CD4-positive, alpha-beta T cell (primary cell): ENCODE measurements at places on chromosomes 2 and 18.

- no peak for DNase-seq
These were observed 163.7 kb downstream of the SOCS6 start for GRCh38 chr18:70452501-70452900.

DNA sequence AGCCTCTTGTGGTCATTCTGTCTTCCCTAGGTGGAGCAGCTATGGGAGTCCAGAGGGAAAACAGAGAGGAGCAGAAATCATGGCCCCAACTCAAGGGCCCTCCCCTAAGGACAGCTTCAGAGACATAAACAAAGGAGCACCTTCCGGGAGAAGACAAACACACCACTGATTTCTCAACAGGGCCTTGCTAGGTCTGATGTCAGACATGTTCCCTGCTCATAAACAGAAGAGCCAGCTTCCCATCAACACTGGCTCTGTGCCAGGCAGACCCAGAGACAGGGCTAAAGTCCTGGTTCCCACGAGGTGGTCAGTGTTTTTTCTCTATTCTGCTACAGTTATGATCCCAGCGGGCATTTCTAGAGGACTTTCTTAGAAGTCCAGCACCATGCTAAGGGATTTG is 19.3 kb downstream of the CXCR2 start:
- no peak for DNase-seq

GRCh38 chr18:54261894-54262293 is 7.4 kb upstream of the POLI start:
- no peak for DNase-seq

DNA sequence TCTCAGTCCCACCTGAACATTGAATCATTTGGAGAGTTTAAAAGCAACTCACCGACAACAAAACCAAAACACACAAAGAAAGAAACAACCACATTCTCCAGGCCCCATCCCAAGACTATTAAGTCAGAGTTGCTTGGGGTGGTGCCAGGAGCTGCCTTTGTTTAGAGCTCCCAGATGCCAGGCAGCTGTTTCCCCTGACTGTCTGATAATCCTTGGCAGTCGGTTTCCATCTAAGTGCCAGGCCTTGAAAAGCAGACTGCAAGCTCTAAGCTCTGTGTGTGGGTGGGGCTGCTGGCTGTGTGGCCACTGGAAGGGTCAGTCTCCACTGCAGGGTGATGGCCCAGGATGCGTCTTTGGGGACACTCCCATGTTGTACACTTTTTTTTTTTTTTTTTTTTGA is 255.3 kb upstream of the AGAP1 start:
- no peak for DNase-seq

DNA sequence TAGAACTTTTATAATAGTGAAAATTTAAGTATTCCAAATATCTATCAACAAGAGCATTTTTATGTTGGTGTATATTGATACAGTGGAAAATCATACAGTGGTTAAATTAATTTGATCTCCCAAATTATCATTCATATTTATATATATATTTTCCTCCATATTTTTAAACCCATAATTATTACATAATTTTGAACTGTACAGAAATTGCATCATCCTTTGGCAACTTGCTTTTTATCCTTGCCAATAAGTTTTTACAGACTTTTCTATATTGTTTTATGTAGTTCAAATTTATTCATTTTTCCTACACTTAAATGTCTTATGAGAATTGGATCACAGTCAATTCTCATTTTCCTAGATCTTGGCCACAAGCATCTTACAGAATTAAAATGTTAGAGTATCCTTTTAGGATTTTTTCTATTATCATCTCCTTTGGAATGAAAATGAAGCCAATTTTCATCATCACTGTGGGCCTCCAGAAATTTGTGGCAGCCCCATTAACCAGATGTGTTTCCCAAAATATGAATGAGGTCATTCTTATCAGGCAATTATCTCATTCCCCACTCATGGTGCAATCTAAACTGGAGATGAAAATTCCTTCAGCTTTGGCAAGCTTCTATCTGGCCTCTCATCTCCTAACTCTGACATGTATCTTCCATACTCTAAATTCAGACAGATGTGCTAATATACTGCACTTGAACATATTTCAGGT is 94.2 kb upstream of the DLGAP1 start:
- DNase-seq, result no peak

- no peak for DNase-seq
These were observed 32.0 kb downstream of the PKDCC start for GRCh38 chr2:42079737-42080287.

DNA sequence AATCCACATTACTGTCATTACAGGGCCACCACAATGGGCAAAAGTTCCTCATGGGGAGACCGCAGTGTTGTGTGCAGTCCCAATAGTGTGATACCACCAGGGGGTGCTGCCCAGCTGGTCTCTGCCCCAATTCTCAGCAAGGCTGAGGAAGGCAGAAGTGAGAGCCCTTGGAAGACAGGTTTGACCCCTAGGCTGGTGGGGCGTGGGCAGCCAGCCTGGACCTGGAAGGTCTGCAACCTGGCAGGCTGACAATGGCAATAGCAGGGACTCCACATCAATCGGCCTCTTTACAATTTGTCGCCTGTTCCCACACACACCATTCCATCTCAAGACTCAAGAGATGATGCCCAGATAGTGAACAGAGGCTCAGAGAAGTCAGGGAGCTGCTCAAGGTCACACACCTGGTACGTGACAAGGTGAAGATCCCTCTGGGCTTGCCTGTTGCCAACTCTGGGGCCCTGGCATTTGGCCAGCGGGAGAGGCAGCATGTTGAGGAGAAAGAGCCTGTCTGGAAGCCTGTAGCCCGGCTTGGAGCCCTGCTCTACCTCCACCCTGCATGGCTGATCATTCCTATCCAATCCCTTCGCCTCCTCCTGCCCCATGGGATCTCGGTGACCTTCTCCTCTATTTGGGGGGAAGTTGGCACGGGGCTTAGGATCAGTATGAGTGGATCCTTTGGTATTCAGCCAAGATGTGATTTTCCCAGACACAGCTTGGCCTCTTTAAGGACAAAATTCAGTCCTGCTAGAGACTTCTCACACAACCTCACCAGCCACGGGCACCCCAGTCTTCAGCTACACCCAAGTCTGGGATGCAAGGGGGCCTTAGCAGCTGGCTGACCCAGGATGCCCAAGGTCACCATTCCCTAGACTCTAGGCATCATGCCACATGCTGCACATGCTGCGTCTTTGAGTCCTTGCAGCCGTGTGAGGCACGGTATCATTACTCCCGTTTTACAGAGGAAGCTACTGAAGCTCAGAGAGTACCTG is 2.9 kb upstream of the ATOH8 start:
- DNase-seq, result peak; percentile 39

DNA sequence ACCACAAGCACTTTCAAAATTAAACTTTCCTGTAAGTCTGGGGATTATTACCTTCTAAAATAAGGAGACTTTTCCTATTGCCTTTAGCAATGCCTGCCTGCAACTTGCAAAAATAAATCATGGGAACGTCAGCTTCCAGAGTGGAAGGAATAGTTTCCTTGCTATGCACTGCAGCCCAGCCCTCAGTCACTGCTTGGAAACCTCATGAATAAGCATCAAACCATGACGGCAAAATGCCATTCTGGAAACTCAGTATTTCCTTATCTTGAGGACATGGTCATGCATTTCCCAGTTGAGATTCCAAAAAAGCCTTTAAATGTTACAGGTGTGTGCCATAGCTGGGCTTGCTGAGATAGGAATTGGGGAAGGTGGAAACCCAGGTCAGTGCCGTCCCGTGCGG is 84.2 kb upstream of the OTOS start:
- no peak for DNase-seq

GRCh38 chr2:221467610-221468009 is 104.5 kb downstream of the EPHA4 start:
- DNase-seq, result no peak

GRCh38 chr18:10164271-10165071 is 250.7 kb downstream of the VAPA start:
- DNase-seq, result no peak

- no peak for DNase-seq
These were observed 203.7 kb downstream of the SETBP1 start for GRCh38 chr18:44884431-44884830.

DNA sequence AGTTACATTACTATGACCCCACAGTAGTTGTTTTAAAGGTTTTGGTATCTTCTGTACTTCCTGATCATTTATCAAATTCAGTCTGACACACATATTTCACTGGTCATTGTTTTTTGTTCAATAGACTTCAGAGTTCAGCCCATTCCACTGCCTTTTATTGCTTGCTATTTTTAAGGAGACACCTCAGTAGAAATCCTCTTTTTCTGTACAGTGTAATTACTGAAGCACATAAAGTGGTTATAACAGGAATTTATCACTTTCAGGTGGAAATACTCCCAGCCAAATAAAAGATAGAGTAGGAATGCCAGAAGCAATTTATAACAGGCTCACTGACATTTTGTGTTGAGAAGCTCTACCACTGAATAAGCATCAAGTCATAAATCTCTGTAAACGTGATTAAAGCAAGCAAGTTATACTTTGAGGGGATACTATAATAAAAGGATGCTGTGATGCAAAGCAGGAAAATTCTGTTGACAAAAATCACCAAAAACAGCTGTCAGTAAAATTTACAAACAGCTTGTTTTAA is 6.6 kb upstream of the BARD1 start:
- DNase-seq, result no peak

DNA sequence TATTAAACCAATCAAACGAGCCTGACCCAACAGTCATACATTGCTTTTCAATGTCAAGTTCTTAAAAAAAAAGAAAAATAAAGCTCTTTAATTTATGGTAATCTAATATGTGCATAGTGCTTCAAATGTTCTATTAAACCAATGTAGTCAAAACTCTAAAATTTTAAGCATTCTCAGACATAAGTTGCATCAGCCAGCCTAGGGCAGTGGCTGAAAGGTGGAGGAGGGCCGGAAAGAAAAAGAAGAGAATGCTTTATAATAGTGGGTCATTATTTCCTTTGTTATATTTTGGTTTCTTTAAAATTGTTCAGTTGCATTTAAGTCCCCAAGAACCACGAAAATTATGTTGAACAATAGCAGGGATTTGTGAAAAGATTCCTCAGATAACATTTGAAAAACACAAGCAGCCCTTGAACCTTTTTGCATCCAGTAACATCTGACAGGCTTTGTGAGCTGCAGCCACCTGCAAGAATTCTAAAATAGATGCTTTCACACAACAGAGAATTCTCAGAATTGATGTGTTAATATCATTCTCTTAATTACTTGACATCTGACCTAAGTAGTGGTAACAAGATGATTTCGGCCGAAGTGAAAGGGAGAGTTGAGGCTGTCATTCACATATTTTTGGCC is 252.1 kb downstream of the CDCA7 start:
- no peak for DNase-seq

- no peak for DNase-seq
These were observed 13.1 kb upstream of the TEX44 start for GRCh38 chr2:231579560-231579959.

GRCh38 chr2:45691171-45691999 is 39.9 kb downstream of the PRKCE start:
- no peak for DNase-seq

DNA sequence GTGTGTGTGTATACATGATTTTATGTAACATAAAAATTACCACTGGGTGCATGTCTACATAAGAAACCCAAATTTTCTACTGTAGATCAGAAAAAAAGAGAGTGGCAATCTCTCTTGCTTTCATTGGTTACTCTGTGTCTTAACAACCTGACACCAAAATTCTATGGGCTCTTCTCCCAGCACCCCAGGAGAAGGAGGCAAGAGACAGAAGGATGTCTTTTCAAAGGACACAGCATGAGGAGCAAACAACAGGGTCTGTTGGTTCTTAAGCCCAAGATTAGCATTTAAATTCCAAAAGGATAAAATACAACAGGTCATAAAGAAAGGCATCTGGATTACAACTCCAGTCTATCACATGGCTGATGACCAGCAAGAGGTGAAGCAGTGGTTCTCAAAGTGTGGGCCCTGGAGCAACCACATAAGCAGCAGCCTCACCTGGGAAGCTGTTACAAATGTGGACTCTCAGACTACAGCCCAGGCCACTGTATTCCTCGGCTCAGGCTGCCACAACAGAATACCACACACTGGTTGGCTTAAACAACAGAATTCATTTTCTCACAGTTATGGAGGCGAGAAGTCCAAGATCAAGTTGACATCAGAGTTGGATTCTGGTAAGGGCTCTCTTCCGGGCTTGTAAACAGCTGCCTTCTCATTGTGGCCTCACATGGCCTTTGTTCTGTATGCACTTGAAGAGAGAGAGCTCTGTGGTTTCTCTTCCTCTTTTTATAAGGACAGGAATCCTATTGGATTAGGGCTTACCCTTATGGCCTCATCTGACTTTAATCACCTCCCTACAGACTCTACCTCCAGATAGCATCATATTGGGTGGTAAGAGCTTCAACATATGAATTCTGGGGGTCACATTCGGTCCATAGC is 79.8 kb upstream of the RNF152 start:
- DNase-seq, result no peak

DNA sequence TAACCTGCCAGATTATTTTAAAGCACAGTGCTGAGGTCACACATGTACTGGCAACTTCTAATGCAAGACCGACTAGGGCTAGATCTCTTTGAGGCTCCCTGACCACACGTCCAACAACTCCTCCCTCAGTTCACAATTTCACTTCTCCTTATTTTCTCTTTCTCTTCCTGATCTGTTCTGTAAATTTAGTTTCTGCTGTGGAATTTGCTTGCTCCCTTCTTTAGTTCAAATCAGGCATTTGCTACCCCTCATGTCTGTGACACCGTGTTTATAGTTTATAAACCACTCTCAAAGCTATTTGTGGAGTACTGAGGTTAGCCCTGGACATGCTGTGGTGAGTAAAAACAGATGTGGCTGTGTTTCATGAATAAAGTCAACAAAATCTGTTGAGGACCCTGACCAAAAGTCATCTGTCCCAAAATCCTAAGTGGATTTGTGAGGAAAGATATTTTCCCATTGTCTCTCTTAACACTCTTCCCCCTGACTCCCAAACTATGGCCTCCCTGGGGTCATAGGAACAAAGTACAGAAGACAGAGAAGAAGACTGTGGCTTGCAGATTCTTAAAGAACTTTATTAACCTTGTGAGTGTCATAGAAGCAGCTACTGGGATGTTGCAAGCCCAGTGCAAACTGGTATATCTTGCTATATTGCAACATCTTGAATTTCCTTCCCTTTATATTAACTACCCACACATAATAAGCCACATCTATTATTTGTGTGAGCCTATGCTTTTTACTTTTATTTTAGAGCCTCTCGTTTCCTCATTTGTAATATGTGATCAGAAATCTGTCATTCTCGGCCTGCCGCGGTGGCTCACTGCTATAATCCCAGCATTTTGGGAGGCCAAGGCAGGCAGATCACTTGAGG is 3.5 kb upstream of the NAGK start:
- DNase-seq, result no peak

DNA sequence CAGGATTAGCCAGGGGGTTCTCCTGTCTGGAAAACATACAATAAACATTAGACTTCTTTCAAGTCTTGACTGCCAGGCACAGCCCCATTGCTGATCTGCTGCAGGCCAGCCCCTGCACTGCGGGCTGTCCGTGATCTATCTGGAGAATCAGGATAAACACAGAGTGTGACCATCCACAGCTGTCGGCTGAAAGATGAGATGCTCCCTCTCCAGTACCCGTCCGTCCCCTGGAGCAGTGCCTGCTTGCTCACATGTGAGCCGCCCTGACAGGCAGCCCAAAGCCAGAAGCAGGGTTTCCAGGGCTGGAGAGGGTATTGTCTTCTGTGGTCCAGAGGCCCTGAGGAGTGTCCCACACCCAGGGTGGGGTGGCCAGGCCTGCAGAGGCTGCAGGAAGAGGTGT is 46.1 kb upstream of the FOSL2 start:
- no peak for DNase-seq
